ENCODE measurements at places on chromosomes 3 and 15.

GRCh38 chr3:50572158-50572557 is 2.8 kb downstream of the HEMK1 start:
- peak; percentile 79 for DNase-seq

DNA sequence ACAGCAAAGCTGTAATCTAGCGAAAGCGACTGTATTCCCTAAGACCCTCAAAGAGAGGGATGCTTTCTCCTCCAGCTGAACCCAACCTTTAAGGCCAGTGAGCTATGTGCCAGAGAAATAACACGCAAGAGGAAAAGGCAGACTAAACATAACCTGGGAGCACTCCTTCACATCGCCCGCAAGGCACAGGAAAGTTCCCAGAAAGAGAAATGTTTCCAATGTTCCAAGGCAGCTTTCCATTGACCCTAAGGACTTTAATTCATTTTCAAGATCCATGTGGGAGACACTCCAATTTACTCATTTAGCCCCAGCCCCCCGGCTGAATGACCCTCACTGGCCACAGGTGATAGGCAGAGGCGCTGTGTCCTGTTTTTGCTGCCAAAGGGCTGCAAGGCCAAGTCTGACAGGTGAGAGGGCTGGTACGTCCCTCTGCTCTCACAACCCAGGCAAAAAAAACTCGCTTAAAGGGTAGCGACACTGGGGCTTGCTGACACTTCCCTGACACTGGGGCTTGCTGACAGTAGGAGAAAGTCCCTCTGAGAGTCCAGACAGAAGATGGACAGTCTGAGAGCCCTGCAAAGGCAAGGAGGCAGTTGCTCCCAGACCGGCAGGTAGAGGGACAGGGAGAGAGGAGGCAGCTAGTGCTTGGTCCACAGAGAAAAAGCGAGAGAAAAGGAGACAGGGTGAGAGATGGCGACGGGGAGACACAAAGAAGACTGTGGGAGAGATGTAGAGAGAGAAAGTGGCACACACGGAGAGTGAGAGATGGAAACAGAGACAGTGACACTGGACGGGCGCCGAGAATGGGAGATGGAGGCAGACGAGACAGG is 702 bp downstream of the ARHGEF3 start:
- DNase-seq, result no peak

GRCh38 chr15:101045236-101045646 is 126.1 kb downstream of the LRRK1 start:
- DNase-seq, result no peak

GRCh38 chr15:46039703-46040102 is 404.9 kb downstream of the SQOR start:
- DNase-seq, result no peak

- DNase-seq, result no peak
These were observed 67.5 kb downstream of the ARIH1 start for GRCh38 chr15:72541674-72542073.

DNA sequence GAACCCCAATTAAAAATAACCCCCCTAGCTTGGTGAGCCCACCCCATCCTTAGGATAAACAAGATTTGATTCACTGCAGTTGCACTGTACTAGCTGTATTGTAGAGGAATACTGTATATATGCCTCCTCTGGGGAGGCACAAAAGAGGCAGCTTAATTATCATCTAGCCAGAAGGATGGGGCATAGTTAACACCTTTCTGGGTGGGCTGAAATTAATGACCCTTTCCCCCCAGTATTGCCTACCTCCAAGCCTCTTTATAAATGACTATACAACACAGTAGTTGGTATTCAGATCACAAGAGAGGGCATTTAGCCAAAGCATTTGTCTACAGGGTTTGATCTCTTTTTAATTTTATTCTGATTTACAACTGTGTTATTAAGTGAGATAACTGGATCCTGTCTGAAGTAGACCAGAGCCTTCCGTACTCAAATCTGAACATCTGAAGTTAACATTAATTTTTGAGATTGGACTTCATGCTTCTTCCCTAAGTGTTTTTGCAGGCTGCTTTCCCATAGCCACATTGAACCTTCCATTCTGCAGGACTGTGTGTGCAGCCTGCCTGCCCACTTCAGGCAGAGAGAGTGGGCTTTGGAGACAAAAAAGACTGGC is 807.0 kb upstream of the ARRDC4 start:
- DNase-seq, result no peak

DNA sequence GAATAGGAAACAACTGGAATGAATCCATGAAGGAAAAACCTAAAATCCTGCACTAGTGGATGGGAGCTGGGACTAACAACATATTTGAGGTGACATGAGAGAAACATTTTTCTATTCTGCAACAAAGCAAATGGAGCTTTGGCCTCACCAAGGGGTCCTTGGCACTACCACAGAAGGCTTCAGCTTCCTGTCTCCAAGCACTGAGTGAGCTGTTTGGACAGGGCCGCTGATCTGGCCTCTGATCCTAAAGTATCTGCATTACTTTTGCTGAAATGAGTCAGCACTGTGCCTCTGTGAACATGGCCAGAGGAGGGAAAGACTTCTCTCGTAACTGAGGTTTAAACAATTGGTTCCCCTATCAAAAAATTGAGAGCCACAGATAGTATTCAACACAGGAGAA is 9.0 kb downstream of the ARPP21 start:
- DNase-seq, result peak; percentile 63

DNA sequence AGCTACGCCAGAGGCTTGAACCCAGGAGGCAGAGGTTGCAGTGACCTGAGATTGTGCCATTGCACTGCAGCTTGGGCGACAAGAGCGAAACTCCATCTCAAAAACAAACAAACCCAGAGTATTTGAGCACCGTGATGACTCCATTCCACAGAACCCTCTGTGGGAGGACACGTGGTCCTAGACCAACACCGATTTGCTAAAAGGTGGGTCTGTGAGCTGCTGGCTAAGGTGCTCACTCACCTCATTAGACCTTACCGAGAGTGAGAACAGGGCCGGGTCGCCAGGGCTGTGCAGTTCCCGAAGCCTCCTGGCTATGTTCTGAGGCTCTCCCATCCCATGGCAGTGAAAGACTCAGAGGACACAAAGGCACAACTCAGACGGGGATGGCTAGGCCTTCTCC is 17.9 kb downstream of the ABHD2 start:
- DNase-seq, result no peak

GRCh38 chr3:72820415-72820814 is 27.8 kb downstream of the SHQ1 start:
- DNase-seq, result peak; percentile 73

- no peak for DNase-seq
These were observed 241.9 kb upstream of the PEX5L start for GRCh38 chr3:180278583-180279188.

- no peak for DNase-seq
These were observed 62.9 kb downstream of the FNDC3B start for GRCh38 chr3:172102123-172102882.

GRCh38 chr3:127585813-127586413 is 4.6 kb downstream of the TPRA1 start:
- DNase-seq, result no peak

DNA sequence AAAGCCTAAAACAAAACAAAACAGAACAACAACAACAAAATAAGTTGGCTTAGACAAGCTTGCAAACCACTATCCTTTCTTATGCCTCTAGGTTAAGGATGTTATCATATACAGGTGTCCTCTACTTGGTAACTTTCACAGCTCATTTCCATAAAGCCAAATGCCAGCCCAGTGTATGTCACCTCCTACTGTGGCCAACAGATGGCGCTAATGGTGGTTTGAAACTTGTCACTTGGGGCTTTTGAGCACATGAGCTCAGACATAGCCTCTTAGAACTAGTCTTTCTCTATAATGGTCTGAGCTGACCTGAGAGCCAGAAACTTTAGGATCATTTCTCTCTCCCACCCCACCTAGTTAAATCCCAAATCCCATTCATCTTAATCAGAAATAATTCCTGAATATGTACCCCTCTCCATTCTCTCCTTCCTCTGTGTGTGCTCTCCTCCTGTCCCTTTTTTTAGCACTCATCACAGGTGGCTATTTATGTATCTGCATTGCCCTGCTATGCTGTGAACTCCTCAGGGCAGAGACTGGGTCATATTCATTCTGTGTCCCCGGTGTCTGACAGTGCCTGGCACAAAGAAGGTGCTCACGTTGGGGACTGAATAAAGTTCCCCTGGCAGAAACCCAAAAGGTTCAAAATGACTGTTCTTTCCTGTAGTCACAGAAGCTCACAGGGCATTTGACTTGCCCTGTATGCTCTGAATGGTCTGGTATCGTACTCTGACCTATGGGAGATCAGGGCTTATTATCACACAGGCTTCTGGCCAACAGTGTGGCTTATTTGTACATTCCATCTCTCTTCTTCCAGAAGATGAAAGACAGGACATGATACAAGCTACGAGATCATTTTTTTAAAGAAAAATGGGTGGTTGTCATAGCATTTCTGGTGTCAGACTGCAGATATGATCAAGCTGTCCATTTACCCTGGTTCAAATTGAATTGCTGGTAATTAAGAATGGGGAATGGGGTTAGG is 319.3 kb upstream of the AZI2 start:
- DNase-seq, result peak; percentile 78

DNA sequence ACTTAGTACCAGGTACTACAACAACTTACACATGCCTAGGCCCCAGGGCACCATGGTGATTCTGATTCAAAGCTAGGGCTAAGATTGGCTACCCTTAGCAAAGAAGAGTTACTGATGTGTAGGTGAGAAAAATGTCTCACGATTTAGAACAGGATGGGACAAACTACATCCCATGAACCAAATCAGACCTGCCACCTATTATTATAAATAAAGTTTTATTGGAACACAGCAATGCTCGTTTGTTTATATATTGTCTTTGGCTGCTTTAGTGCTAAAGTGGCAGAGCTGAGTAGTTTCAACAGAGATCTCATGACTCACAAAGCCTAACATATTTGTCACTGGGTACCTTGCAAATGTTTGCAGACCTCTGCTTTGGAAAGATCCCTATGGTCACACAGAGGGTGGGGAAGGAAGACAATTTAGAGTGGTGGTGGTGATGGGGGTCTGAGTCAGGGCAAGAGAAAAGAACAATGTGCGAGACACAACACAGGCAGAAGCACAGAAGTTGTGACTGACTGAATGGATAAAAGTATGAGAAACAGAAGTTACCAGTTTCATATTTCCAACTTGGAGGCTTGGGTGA is 770.6 kb upstream of the CFAP20DC start:
- DNase-seq, result no peak

DNA sequence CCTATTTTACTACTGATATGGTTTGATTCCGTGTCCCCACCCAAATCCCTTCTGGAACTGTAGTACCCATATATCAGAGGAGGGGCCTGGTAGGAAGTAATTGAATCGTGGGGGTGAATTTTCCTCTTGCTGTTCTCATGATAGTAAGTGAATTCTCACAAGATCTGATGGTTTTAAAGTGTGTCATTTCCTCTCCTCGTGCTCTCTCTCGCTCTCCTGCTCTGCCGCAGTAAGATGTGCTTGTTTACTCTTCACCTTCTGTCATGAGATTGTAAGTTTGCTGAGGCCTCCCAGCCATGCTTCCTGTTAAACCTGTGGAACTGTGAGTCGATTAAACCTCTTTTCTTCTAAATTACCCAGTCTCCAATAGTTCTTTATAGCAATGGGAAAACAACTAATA is 81.2 kb upstream of the ZBTB20 start:
- no peak for DNase-seq

GRCh38 chr15:45136378-45136764 is 6.6 kb downstream of the DUOX1 start:
- DNase-seq, result no peak

DNA sequence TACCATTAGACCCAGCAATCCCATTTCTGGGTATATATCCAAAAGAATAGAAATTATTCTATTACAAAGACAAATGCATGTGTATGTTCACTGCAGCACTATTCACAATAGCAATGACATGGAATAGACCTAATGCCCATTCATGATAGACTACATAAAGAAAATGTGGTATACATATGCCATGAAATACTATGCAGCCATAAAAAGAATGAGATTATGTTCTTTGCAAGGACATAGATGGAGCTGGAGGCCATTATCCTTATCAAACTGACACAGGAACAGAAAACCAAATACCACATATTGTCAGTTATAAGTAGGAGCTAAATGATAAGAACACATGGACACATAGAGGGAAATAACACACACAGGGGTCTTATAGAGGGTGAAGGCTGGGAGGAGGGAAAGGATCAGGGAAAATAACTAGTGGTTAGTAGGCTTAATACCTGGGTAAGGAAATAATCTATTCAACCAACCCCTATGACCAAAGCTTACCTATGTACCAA is 366.8 kb downstream of the EDEM1 start:
- no peak for DNase-seq

DNA sequence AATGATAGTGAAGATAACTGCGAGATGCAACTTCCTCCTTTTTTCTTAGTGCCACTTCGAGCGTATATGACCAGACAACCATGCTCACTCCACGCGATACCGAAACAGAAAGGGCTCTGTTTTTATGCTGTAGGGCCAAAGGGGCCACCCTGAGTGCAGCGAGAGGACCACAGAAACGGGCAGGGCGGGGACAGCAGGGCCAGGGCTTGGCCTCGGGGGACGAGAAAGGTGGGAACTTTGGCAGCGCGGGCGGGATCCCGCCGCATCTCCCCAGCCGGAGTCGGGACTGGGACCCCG is 483 bp downstream of the VPS13C start:
- DNase-seq, result peak; percentile 73

- no peak for DNase-seq
These were observed 230.0 kb upstream of the CTDSPL start for GRCh38 chr3:37631686-37632085.

- no peak for DNase-seq
These were observed 41.8 kb downstream of the HOMER2 start for GRCh38 chr15:82910721-82911120.

GRCh38 chr3:131840156-131840797 is 194.5 kb downstream of the CPNE4 start:
- peak; percentile 2 for DNase-seq

- DNase-seq, result peak; percentile 86
These were observed 42.7 kb downstream of the EIF2AK4 start for GRCh38 chr15:39976291-39977274.

GRCh38 chr3:181384970-181385369 is 326.8 kb upstream of the SOX2 start:
- DNase-seq, result no peak

DNA sequence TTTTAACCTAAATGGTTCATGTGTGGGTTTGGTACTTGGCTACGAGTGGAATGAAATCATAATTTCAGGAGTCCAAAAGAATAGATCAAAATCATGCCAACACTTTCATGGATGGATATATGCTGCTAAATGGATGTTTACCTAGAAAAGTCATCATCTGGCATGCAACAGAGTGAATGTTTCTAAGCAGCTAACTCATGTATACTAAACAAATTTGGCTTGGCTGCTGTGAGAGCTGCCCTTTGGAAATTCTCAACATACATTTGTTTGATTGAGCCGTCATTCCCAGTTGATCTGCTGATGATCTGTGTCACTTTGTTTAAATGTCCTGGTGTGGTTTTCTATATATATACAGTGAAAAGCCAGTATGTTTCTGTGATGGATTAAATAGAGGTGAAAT is 263.3 kb downstream of the MECOM start:
- no peak for DNase-seq

- DNase-seq, result no peak
These were observed 6.8 kb downstream of the TRNT1 start for GRCh38 chr3:3133500-3133899.

DNA sequence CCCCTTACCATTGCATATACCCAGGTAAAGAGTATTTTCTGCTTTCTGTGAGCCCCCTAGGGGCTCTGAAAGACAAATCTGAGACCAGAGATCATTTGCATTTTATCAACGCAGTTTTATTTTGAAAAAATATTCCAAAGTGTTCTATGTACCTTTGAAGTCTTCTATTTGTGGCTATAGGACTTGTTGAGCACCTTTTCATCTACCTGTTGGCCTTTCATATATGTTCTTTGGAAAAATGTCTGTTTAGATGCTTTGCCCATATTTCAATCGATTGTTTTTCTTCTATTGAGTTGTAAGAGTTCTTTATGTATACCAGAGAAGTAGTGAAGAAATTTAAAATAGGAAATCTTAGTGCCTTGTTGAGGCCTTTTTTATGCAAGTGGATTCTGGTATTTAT is 94.0 kb downstream of the LRRC28 start:
- no peak for DNase-seq

All from adipocyte (in vitro differentiated cells).